ENCODE measurements at places on chromosomes 5 and 9.

DNA sequence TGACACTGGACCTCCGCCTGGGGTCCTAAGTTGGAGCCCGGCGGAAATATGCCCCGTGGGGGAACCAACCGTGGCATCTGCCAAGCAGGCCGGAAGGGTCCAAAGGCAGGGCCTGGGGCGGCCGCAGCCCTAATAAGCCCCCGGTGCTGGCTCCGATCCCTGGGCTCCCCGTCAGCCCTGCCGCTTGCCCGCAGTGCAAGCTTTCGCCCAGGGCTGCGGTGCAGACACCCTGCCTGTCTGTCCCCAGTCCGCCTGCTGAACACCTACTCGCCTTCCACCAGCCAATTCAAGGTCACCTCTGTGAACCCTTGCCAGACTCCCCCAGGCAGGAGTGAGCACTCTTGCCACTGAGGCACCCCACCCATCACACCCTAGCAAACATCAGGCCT, 502 bp upstream of the PTGR1 start:
- DNase-seq, result peak; percentile 16

DNA sequence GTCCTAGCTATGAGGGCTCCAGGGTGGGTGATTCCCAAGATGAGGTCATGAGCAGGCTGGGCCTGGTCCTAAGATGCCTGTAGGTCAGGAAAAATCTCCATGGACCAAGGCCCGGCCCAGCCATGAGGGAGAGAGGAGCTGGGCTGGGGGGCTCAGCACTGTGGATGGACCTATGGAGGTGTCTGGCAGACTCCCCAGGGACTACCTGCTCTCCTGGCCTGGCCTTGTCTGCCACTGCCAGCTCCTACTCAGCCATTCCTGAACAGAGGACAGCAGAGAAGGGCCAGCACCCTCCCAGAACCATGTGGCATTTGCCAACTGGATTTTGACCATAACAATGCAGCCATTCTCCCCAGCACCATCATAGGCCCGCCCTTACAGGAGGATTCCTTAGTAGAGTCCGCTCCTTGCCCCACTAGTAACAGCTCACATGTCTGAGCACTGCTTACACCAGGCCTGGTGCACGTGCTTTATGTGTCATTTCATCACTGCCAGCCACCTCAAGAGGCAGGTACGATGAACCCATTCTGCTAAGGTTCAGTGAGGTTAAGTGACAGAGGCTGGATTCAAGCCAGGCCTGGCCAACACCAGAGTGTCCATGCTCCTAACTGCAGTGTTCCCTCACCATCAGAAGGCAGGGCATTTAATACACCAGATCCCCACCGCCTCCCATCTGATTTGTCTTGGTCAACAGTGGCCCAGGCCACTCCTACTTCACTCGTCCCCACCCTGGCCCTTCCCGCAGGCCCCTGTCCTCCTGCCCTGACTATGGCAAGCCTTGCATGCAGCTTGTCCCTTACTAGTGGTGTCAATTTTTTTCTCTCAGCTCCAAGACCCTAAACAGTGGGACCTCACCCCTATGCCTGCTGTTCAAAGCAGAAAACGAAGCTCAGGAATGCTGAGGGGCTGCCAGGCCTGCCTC, 669 bp downstream of the IL13 start:
- no peak for DNase-seq

GRCh38 chr5:160105686-160106360, 13.4 kb downstream of the PWWP2A start:
- DNase-seq, result peak; percentile 50

DNA sequence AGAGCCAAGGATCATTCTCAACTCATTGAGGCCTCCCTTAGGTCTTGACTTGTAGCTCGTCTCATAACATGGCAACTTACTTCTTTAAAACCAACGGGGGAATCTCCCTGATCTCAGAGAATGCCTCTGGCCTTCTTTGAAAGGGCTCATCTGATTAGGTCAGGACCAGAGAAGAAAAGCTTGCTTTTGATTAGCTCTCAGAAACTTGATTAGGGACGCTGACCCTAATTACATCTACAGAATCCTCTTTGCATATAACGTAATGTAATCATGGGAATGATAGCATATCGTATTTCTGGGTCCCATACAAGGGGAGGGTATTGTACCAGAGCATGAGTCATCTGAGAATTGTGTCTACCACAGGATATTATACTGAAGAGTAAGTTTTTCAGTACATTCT, 125.1 kb upstream of the SH3GL2 start:
- no peak for DNase-seq

DNA sequence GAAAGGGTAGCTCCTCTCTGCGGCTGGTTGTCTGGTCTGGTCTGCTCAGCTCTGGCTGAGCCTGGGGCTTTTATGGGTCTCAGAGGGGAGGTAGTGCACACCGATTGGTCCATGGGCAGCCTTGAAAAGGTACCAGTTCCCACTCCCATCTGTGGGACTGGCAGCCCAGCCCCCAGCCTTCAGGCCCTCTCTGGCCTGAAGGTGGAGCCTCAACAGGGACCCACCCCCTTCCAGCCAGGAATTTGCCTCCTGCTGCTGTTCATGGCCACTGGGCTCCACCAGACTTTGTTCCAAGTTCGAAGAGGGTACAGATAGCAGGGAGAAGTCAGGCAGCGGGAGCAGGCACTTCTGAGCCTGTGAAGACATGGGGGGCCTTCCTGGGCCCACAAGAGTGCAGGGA, 165.3 kb upstream of the SLC27A6 start:
- no peak for DNase-seq

DNA sequence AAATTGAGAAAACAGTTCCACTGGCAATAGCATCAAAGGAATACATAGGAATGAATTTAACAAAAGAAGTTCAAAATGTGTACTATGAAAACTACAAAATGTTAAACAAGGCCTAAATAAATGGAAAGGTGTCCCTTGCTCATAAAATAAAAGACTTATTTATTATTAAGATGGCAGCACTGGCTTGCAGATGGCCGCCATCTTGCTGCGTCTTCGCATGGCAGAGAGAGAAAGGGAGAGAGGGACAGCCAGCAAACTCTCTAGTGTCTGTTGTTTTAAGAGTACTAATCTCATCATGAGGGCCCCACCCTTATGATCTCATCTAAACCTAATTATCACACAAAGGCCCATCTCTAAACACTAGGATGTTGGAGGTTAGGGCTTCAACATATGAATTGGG, 47.1 kb downstream of the ABLIM3 start:
- DNase-seq, result no peak

DNA sequence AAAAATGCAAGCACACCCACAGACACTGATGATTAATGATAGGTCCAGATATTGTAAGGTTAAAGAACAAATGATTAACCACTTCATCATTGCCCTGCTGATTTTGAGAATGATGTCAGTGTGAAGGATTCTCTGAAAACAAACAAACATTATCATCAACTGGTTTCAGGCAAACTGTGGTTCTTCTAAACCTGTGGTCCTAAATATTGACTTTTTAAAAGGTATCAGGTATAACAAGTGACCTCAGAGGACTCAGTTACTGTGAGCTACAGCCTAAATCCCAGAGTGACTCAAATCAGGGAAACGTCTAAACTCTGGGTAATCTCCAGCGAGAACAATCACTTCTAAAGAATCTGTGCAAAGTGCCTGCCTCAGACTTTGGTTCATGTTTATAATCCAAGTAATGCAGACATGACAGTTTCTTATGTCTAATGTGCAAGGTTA, 172.3 kb upstream of the CDH6 start:
- DNase-seq, result no peak

GRCh38 chr5:6583049-6583880, 49.6 kb downstream of the NSUN2 start:
- DNase-seq, result peak; percentile 58

- no peak for DNase-seq
Observed at GRCh38 chr9:4243113-4243512, 56.8 kb downstream of the GLIS3 start.

DNA sequence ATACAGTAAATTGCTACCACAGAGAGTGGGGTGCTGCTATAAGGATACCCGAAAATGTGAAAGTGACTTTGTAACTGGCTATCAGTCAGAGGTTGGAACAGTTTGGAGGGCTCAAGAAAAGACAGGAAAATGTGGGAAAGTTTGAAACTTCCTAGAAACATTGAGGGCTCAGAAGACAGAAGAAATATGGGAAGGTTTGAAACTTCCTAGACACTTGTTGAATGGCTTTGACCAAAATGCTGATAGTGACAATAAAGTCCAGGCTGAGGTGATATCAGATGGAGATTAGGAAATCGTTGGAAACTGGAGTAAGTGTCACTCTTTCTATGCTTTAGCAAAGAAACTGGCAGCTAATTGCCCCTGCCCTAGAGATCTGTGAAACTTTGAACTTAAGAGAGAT, 1158.6 kb upstream of the CDH6 start:
- no peak for DNase-seq

GRCh38 chr5:32222723-32223470, 48.8 kb upstream of the GOLPH3 start:
- DNase-seq, result no peak

- DNase-seq, result no peak
Observed at GRCh38 chr5:75457161-75457560, 54.3 kb downstream of the CERT1 start.

GRCh38 chr9:134367791-134368490, 41.7 kb downstream of the RXRA start:
- DNase-seq, result no peak

- no peak for DNase-seq
Observed at GRCh38 chr9:134995792-134996120, 78.0 kb upstream of the FCN1 start.

DNA sequence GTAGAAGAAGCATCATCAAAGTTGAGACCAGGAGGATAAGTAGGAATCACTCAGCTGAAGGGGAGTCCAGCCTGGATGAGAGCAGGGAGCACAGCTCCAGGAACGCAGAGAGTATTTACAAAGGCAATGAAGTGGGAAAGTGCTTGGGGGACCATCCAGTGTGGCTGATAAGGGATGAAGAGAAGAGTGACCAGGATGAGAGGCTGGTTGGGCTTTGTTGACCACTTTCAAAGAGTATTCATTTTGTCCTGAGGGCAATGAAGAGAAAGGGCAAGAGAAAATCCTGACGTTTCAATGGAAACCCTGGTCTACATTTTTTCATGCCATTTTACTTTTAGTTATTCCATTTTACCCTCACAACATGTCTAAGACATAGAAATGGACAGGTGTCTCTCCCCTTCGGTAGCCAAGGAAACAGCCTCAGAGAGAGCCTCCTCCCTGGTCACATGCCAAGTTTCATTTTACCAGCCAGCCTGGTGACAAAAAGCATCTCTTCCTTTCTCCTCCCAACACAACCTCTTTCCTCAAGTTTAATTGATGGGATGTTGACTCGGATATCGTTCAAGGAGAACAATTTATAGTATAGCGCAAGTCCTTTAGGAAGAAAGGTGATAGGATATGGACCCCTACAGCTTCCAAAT, 492.7 kb upstream of the CLINT1 start:
- no peak for DNase-seq

DNA sequence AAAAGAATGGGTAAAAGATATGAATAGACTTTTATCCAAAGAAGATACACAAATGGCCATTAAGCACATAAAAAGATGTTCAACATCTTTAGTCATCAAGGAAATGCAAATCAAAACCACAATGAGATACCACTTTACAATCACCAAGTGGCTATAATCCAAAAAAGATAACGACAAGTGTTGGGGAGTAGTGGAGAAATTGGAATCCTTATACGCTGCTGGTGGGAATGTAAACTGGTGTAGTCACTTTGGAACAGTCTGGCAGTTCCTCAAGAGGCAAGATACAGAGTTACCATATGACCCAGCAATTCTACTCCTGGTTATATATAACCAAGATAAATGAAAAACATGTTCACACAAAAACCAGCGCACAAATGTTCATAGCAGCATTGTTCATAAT, 234.9 kb downstream of the SPATA31D1 start:
- DNase-seq, result no peak

DNA sequence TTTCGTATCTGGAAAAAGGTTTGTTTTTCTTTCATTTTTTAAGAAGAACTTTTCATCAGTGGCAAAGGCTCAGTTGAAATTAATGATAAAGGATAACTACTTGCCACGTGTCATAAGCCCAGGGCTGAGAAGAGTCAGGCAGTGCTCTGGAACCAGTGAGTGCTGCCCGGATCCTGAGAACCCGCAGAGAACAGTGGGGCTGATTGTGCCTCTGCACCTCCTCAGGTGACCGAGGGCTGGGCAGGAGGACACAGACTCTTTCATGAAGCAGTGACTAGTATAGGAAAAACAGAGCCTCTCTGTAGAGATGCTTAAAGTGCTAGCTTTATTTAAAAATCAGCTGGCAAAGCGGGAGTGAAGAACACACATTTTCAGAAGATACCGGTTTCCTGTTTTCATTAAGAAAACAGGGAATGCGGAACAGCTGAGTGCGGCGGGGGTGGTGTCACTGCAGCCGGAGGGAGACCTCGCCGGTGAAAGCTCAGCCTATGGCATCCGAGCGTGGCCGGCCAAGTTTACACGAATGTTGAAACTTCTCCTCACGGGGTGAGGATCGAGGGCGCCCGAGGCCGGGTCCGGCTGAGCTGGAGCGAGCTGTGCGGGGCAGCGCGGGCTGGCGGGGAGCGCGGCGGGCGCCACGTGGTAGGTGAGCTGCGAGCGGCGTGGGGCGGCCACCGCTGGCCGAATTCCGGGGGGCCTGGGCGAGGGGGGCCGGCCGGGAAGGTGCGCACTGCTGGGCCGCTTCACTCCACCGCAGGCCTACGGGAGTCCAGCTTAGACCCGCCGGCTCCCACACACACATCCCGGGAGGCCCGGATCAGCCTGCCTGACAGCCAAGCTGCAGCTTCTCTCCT, 134.7 kb upstream of the DMRT1 start:
- peak; percentile 41 for DNase-seq

- no peak for DNase-seq
Observed at GRCh38 chr5:102313912-102314311, 17.8 kb upstream of the SLCO4C1 start.

DNA sequence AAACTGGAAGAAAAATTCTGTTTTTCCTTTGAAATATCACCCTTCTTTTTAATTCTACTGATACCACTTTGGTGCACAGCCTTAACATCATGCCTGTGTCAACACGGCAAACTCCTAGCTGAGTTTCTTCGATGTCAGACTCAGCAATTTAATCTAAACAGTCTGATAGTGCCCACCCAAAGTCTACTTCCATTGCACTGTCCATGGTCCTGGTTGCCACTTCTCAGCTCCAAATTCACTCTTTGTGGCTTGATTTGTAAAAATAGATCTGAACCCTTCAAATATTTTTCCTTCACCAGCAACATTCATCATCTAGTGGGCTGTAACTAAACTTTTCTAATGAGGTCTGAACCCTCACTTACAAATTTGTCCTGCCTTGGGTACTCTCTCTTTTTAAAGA, 107.8 kb downstream of the NUDT12 start:
- DNase-seq, result no peak

DNA sequence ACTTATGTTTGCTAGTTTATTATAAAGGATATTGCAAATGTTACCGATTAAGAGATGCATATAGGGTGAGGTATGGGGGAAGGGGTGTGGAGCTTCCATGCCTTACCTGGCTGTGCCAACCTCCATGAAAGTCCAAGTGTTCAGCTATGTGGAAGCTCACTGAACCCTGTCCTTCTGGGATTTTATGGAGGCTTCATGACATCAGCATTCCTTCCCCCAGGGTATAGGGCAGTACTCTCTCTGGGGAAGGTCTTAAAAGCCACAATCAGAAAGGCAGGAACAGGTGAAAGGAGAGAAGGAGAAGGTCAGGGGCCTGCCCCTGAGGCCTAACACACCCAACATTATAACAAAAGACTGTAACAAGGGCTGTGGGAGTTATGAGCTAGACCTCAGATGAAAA, 592.6 kb downstream of the PDE4D start:
- DNase-seq, result no peak

- no peak for DNase-seq
Observed at GRCh38 chr5:1501372-1502045, 22.3 kb downstream of the LPCAT1 start.

GRCh38 chr5:39302472-39302871, 61.8 kb downstream of the C9 start:
- DNase-seq, result no peak

- no peak for DNase-seq
Observed at GRCh38 chr9:114233491-114234185, 78.3 kb downstream of the COL27A1 start.

Measured in GM10248 (cell line).